Stimulated activated CD4-positive, alpha-beta T cell treated with anti-CD3 and anti-CD28 coated beads, Interleukin-1b, Interleukin-23, amount 100 ng/mL, for 4 hours (primary cell): ENCODE measurements at places on chromosomes 4 and X.

- DNase-seq = no peak
These were observed 1.7 kb upstream of the SLC2A9 start for GRCh38 chr4:10023050-10023419.

GRCh38 chrX:37726346-37726745 lies 40.8 kb downstream of the XK start:
- no peak for DNase-seq

GRCh38 chr4:187179086-187180058 lies 455.7 kb upstream of the FAT1 start:
- no peak for DNase-seq

DNA sequence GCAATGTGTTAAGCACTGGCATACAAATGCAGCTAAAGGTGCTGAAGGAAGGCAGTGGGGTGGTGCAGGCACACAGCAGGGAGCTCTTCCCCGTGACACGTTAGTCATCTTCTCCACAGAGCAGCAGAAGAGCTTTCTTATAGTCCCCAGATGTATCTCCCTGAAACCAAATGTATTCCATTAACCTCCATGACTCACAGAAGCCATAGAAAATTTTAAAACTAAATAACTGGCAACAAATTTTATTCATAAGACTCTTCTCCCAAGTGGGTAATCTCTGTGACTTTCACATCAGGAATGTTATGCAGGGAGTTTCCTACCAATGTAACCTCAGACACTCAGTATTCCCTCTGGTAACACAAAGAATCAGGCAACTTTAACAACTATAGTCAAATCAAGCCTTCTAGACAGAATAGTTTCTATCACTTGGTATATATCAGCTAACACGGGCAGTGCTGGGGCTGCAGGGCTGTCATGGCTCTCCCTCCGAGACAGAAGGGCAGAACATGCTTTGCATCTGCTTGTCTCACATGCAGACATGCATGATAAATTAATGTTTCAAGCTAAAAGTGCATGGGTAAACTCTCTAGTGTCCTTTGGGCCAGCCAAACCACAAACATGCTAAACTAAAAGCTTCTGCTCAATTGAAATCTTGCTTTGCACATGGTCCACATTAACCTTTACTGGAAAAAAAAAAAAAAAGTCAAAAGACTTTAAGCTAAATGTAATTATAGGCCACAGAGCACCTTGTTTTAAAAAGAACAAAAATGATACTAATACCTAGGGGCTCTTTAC lies 28.2 kb downstream of the ANXA5 start:
- DNase-seq = no peak

- no peak for DNase-seq
These were observed 688.0 kb downstream of the PCDH19 start for GRCh38 chrX:99722094-99722493.

- peak; percentile 37 for DNase-seq
These were observed 145.4 kb upstream of the HUWE1 start for GRCh38 chrX:53831662-53832635.

GRCh38 chr4:184477201-184477999 lies 3.0 kb upstream of the IRF2 start:
- DNase-seq = no peak

- no peak for DNase-seq
These were observed 165.0 kb downstream of the AMELX start for GRCh38 chrX:11458170-11458569.

DNA sequence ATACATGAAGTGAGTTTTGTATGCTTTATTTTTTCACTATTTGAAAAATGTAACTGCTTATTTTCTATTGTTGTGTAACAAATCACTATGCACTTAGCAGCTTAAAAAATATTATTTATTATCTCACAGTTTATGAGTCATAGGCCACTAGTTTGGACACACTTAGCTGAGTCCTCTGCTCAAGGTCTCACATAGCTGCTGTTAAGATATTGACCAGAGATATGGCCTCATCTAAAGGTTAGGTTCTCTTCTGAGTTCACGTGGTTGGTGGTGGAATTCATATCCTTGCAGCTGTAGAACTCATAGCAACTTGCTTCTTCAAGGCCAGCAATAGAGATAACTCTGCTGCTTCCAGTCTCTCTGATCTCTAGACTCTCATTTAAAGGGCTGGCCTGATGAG lies 534.4 kb downstream of the SPRY1 start:
- no peak for DNase-seq

DNA sequence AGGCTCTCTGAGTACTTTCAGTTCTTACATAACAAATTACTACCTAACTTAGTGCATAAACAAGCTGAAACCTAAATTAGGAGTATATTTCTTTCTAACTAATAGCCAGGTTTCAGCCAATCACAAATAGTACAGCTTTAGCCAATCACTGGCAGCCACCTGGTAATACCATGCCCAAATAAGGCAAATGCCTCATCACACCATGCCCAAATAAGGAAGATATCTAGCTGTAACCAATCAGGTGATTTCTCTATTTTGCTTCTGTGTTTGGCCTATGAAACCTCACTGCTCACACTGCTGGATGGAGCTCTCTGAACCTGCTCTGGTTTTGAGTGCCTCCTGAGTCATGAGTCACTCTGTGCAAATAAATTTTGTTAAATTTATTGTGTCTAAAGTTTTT lies 113.5 kb downstream of the DDIT4L start:
- DNase-seq = no peak

- no peak for DNase-seq
These were observed 101.0 kb upstream of the TLR2 start for GRCh38 chr4:153582954-153583702.

- no peak for DNase-seq
These were observed 32.6 kb upstream of the DHRSX start for GRCh38 chrX:2533424-2533823.

GRCh38 chr4:113997206-113997605 lies 17.8 kb upstream of the ARSJ start:
- DNase-seq = no peak
